ENCODE measurements at places on chromosomes 5 and 9.

GRCh38 chr5:134111741-134112647, 2.5 kb upstream of the TCF7 start:
- no peak for DNase-seq

GRCh38 chr5:150154618-150155128, 972 bp downstream of the PDGFRB start:
- no peak for DNase-seq

DNA sequence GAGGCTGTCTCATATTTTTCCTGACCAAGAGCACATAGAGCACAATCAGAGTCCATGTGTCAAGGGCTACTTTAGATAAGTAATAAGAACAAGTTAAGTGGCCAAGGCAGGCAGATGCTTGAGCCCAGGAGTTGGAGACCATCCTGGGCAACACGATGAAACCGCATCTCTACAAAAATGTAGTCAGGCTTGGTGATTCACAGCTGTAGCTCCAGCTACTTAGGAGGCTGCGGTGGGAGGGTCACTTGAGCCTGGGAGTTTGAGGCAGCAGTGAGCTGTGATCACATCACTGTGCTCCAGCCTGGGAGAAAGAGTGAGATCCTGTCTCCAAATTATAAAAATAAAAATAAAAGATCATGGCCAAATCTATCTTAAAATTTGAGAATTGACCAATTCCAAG, 767.9 kb upstream of the CTNND2 start:
- DNase-seq: no peak

- DNase-seq: no peak
Measured at GRCh38 chr9:24297931-24298330, 247.8 kb downstream of the IZUMO3 start.

DNA sequence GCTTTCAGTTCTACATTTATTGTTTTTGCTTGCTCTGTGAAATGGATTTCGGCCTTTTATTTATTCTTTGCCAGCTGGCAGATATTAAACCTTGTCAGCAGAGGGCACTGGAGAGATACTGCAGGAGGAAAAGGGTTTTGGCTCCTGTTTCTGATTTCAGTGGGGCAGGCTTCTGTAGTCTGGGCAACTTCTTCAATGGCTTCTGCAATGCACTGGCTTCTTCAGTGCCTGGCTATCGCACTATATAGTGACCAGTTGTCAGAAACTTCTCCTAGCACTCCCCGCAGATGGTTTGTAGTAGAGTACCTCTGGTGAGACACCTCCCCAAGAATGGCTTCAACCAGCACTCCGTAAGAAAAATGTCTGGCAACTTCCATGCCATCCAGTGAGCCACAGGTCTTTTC, 3.2 kb upstream of the NFX1 start:
- DNase-seq: no peak

DNA sequence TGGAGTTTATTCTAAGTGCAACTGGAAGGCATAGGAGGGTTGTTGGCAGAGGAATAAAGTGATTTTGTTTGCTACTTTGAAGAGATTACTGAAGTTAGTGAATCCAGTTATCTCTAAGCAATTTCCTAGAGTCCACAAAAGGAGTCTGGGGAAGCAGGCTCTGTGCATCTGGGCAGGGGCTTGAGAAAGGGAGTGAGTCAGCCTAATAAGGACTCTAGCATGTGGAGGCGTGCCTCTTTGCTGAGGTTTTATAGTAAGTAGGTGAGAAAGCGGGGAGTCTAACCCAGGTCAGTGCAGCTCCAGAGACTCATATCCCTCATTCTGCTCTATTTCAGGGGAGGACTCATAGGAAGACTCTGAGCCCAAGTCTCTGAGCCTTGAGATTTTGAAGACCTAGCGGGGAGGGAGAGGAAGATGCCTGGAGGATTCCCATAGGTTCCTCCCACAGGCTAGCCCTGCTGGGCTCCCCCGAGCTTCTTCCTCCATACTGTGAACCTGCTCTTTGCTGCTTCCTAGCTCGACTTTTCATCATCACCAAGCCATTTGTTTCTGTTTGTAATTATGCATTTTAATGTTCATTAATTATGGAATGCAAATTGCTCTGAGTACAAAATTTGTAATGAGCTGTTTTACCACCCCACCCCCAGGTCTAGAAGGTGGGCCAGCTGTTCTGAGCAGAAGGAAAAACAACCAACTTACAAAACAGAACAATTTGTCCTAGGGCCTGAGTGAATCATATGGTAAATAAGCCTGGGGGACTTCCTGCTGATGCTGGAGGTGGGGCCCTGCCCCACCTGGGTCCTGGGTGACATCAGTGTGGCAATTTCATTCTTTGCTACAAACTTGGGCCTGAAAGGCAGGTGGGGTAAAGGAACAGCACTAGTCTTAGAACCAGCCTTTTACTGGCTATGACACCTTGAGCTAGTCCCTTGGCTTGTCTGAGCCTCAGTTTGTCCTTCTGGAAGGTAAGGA, 150.2 kb downstream of the TRIM32 start:
- DNase-seq: no peak

DNA sequence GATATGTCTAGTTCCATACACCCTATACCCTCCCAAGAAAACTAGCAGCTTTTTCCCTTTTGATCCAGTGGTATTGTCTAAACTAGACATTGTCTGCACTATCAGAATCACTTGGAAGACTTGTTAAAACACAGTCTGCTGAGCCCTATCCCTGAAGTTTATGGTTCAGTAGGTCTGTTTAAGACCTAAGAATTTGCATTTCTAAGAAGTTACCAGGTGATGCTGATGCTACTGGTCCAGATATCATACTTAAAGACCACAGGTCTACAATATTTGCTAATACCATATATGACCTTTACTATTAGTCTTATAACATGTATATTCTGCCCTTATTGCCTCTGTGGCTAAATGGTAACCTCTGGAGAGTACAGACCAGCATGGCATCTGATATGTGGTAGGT, 23.3 kb downstream of the SKIC3 start:
- no peak for DNase-seq

DNA sequence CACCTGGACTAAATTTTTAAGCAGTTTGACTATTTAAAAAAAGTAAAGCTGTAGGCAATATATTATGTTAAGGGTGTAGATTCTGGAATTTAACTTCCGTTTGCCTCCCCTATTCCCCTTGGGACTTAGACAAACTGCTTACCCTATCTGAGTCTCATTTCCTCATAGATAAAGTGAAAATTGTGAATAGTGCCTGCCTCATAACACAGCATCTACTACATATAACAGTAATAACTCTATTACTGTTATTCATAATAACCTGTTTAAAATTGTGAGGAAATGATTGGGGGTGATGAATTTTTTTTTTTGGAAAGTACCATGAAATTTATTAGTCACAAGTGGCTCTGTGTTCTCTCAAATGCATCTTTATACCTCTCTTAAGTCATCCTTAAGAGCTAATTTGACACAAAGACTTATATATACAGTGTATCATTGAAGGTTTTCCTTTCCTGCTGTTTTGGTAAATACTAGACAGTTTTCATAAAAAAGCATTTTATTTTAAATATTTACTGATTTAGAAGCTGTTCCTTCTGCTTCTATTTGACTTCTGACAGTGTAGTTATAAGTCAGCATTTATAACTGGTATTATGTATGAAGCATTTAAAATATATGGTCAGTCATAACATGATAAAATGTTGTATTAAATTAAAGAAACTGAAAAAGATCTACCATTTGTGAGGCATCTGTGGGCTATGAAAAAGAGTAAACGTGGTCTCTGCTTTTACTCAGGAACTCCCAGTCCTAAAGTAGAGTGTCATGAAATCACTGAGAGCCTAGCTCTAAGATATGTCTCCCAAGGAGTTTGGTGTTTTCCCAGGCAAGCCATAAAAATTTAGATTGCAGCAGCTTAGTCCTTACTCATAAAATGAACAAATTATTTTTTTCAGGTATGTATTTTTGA, 46.4 kb downstream of the MCCC2 start:
- no peak for DNase-seq

DNA sequence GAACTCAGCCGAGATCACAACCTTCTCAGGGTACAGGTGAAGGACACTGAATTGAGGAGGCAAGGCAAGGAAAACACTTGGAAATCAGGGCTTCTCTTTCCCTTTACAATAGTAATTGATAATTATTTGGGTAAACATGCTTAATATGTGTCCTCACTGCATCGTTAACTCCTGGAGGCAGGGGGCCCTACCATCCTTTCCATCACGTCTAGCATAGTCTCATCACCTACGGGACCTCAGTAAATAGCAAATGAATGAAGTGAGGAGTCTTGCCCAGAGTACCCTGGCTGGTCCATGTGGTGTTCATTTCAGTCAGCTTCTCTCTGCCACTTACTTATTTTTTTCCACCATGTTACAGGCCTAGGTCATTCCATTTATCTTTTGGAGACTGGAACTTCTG, 2.3 kb downstream of the F2RL1 start:
- no peak for DNase-seq

DNA sequence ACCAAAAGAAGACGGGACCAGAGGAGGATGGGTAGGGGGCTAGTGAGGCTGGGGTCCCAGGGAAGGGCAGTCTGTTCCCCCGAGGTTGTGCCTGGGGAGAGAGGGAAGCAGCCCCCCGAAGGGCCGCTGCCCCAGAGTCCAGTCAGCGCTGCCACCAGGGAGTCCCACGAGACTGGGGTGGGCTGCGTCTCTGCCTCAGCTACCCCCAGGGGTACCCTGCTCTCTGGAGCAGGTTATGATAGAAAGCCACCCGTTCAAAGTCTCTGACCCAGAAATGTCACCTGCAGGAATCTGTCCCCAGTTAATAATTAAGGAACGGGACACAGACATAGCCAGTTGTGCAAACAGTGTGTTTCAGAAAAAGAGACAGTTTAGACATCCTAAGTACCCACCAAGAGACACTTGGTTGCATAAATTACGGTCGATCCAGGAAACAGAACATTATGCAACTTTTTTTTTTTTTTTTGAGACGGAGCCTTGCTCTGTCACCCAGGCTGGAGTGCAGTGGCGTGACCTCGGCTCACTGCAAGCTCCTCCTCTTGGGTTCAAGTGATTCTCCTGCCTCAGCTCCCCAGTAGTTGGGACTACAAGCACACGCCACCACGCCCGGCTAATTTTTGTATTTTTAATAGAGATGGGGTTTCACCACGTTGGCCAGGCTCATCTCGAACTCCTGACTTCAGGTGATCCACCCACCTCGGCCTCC, 10.7 kb upstream of the AGPAT2 start:
- no peak for DNase-seq

DNA sequence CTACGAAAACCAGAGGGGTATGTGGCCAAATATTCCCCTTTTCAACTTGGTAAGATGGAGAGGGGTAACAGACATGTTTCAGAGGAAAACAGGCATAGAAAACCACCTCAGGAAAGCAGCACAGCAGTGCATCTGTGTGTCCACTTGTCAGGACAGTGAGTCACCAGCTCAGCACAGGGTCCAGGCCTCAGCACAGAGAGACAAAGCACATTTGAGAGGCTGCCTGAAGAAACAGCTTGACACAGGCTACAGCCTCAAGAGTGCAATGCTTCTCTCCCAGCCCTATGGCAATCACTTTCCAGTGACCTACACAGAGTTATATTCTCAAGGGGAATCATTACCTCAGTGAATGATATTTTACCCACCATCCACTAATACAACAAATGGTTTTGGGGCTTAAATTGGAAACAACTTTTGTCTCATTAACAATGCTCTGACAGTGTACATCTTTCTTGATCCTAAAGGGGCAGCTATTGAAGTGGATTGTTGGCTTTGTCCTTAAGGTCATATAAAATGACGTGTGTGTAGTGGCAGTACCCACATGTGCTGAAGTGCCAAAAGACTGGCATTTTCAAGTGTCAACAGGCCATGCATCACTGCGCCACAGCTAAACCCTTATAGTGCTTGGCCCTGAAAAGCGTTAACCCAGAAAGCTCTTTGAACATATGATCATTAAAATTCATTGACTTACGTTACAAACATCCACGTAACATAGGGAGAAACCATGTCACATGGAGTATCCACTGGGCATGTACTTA, 46.4 kb downstream of the ERMP1 start:
- DNase-seq: no peak

DNA sequence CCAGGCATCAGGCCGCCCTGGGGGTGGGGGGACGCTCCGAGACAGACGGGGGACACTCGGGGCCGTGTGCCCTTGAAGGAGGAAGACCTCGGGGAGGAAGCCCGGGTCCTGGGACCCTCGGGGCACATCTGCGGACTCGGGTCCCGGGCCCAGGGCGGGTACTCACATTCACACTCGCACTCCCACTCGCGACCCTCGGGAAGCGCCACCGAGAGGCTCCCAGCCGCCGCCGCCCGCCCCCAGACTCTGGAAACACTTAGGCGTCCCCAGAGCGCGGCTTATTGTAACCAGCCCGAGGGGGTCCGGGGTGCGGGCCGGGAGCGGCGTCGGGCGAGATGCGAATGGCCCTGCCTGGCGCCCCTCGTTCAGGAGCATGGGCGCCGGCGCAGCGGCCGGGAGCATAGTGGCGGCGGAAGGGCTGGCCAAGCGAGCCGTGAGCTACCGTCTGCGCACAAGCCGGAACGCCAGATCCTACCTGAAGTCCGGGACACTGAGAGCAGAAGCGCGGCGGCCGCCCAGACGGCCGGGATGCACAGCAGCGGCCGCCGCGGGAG, 559 bp downstream of the ROR2 start:
- no peak for DNase-seq

- no peak for DNase-seq
Measured at GRCh38 chr5:149732324-149733128, 2.4 kb downstream of the PPARGC1B start.

- DNase-seq: no peak
Measured at GRCh38 chr5:111706345-111706744, 50.6 kb downstream of the NREP start.

DNA sequence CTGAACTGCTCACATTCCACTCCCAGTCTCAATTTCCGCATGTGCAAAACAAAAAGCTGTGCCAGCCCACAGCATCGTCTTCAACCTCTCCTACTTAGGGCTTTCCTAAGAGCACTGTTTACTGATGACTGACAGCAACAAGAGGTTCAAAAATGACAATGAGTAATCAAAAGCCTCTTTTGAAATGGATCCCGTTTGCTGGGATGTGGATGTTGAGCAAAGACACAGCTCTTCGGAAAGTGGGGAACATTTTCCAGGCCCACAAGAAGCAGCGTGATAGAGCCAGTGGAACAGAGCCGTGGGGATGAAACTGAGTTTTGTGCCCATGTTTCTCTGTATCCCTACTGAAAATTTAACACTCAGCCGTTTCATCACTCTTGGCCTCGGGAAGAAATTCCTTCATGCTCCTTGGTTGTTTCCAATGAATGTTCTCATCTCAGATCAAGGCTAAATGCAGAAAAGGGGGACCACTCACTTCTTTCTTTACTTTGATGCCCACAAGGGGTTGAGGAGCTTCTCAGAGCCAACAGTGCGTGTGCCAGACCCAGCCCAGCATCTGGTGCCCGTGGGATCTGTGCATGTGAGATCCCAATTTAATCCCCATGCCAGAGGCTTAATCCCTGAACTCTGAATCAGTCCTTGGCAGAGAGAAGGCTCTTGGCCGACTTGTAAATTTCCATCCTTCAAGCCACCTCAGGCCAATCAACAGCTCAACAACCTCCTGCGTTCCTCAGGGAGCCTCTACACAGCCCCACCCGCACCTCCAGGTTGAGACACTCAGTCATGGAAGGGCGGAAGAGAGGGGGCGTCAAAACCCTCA, 230.2 kb upstream of the DAPK1 start:
- no peak for DNase-seq

DNA sequence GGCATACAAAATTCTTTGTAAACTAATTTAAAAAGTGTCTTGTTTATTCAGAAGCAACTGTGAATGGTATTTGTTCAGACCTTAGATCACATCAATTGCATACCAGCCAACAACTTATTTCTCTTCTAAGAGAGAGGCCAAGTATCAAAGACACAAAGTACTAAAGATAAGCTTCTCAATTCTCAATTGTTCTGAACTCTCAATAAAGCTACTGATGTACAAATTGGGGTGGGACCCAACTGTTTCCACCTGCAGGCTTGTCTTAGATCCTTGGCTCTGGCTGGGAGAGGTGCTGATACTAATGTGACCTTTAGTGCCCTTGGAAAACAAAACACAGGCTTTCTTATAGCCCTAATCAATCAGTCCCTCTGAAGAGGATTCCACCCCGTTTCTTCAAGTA, 22.1 kb downstream of the XRCC4 start:
- no peak for DNase-seq
